ENCODE measurements at places on chromosomes 11 and 22.

DNA sequence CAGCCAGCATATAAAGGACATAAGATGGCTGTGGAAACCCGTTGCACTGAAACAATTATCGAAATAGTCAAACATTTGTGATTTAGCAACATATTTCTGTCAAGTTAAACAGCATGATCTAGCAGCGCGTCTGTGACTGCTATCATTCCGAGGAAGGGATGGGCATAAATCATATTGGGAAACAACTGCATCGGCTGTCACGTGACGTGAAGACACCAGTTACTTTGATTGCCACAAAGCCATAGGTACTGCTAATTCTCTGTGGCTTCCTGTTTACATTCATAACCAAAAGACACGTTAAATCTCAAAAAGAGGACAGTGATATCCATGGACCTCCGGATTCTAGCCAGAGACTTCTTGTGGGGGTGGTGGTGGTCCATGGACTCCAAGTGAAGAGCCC is 87.8 kb downstream of the CACNA1I start:
- H3K27ac ChIP-seq, result no peak overlapping the region
- peak overlapping the region; percentile 51 for H3K4me3 ChIP-seq
- peak; percentile 70 for DNase-seq
- H3K36me3 ChIP-seq, result no peaks in the 10 kb centered on the region
- peaks cover 50% of the 10 kb centered on the region for H3K4me1 ChIP-seq
- H3K27me3 ChIP-seq, result peaks cover 9% of the 10 kb centered on the region

DNA sequence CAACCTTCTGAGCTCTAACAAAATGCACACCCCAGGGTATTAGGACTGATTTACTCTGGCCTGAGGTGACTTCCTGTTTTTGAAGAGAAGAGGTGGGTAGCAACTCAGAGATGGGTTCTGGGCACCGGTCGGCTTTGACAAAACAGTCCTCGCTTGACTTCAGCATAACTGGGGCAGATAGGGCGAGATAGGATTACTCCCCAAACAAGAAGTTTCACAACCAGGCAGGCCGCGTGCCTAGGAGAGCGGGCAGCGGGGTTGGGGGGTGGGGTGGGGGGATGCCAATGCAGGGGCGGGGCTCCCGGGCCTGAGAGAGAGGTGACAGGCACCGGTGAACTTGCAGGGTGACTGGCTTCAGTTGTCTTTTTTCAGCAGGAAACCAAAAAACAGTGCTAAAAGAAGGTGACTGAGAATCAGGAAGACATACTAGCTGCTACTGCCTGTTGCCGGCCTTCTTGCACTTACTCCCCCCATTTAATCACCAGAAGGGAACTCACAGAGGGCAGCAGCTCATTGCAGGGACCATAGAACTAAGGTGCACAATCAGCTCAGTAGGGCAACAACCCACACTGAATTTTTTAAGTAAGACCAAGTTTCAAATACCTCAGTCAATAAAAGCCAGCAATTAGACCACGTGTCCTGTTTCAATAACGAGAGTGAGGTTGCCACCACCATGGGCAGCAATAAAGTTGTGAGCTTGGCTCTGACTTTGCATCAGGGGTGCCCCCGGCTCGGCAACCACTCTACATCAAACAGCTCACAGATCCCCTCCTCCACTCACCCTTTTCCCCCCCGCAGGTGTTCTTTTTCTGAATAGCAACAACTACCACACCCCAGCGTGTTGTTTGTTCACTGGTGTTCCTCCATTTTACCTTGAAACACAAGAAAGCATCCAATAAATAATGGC is 37.2 kb upstream of the ETS1 start:
- peak; percentile 71 for DNase-seq
- H3K27me3 ChIP-seq, result no peaks in the 10 kb centered on the region
- H3K27ac ChIP-seq, result peak overlapping the region; percentile 59

GRCh38 chr11:45272701-45273100 is 13.4 kb downstream of the SYT13 start:
- H3K27ac ChIP-seq, result no peak overlapping the region
- no peaks in the 10 kb centered on the region for H3K4me1 ChIP-seq
- DNase-seq, result no peak
- peaks cover 10% of the 10 kb centered on the region for H3K27me3 ChIP-seq

DNA sequence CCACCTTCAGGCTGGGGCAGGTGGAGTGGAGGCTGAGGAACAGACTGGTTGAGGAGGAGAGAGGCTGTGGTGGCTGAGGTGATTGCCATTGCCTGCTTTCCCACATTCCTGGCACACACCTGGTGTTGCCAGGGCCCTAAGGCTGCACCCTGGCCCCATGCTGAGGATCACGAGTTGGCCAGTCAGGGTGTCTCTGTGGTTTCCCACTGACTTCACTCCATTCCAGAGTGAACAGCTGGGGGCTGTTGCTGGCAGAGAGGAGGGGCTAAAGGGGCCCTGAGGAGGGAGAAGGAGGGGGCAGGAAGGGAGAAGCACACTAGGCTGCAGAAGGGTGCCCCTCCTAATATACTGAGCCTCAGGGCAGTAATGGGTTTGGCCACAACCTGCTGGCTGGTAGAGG is 1.8 kb downstream of the TMEM86A start:
- no peak for DNase-seq
- peaks cover 14% of the 10 kb centered on the region for H3K4me1 ChIP-seq
- H3K27me3 ChIP-seq, result no peaks in the 10 kb centered on the region
- no peak overlapping the region for H3K4me3 ChIP-seq
- no peak overlapping the region for H3K27ac ChIP-seq

DNA sequence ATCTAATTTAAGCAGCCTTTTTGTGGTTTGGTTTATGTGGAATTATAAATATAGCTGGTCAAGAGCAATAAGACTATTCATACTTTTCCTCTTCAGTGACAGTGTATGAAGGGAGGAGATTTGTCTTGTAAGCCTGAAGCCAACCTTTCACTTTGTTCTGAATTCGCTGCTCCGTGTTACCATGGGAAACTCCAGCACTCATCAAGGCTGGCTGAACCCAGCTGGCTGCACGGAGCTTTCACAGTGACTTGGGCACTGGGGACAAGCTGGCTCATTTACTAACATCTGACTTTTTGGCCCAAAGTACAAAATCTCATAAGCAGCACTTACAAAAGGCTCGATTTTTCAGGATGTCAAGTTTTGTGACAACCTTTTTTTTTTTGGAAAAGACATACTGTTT is 120.4 kb upstream of the GRIA4 start:
- DNase-seq, result no peak
- no peaks in the 10 kb centered on the region for H3K4me1 ChIP-seq
- no peaks in the 10 kb centered on the region for H3K27me3 ChIP-seq
- no peak overlapping the region for H3K27ac ChIP-seq
- no peaks in the 10 kb centered on the region for H3K36me3 ChIP-seq

- no peaks in the 10 kb centered on the region for H3K36me3 ChIP-seq
- H3K4me3 ChIP-seq, result no peak overlapping the region
- H3K4me1 ChIP-seq, result no peaks in the 10 kb centered on the region
- no peaks in the 10 kb centered on the region for H3K27me3 ChIP-seq
Measured at GRCh38 chr11:115197433-115197832, 306.8 kb downstream of the CADM1 start.

- no peak overlapping the region for H3K27ac ChIP-seq
- no peaks in the 10 kb centered on the region for H3K27me3 ChIP-seq
- H3K4me3 ChIP-seq, result no peak overlapping the region
- H3K36me3 ChIP-seq, result no peaks in the 10 kb centered on the region
Measured at GRCh38 chr11:59216641-59217564, 4.2 kb upstream of the MPEG1 start.

- H3K27ac ChIP-seq, result no peak overlapping the region
- H3K4me1 ChIP-seq, result no peaks in the 10 kb centered on the region
- no peak for DNase-seq
- no peaks in the 10 kb centered on the region for H3K27me3 ChIP-seq
- H3K4me3 ChIP-seq, result no peak overlapping the region
- H3K36me3 ChIP-seq, result no peaks in the 10 kb centered on the region
Measured at GRCh38 chr11:11659567-11660362, 38.0 kb upstream of the GALNT18 start.

DNA sequence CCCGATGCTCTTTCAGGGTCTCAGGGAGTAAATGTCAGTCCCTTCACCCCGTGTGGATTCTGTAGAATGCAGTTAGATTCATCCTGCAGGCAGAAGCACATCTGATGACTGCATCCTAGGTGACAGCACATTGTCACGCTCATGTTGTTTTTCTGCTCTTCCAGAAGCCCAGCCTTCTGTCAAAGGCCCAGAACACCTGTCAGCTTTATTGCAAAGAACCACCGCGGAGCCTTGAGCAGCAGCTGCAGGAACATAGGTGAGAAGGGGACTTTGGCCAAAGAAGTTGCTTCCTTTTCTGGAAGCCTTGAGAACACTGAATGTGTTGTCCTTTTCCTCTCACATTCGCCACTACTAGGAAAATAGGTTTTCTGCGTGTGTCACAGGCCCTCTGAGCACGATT is 43.7 kb downstream of the PPP2R1B start:
- H3K27ac ChIP-seq, result no peak overlapping the region
- H3K4me1 ChIP-seq, result no peaks in the 10 kb centered on the region
- no peaks in the 10 kb centered on the region for H3K27me3 ChIP-seq

All from CD8-positive, alpha-beta memory T cell (primary cell).